ENCODE measurements at places on chromosomes 6 and 20.

GRCh38 chr6:118529756-118530155 is 18.3 kb upstream of the PLN start:
- no peak for DNase-seq

DNA sequence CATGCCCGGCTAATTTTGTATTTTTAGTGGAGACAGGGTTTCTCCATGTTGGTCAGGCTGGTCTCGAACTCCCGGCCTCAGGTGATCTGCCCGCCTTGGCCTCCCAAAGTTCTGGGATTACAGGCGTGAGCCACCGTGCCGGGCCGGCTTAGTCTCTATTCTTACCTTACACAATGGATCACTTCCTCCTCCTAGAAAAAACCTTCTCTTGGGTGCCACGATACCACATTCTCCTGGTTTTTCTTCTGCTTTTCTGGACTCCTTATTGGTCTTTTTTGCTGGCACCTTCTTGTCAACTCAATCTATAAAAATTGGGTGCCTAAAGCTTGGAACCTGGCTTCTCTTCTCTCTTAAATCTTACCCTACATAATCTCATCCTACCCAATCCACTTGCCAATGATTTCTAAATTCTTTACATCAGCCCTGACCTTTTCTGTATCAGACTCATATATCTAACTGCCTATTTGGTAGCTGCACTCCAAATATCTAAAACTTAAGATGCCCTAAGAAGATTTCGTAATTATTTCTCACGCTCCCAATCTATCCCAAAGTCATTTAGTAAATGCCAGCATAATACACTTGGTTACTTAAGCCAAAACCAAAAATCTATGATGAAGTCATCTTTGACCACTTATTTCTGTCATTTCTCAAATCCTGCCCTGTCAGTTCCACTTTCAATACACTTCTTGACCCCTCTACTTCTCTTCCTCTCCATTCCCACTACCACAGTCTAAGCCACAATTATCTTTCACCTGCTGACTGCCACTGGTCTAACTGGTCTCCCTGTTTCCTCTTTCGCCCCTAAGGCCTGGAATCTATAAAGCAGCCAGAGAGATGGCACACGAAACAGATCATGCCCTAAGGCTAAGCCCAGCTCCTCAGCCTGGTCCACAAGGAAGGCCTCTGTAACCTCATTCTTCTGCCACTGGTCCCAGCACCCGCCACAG is 43.2 kb downstream of the ELMO2 start:
- no peak for DNase-seq

DNA sequence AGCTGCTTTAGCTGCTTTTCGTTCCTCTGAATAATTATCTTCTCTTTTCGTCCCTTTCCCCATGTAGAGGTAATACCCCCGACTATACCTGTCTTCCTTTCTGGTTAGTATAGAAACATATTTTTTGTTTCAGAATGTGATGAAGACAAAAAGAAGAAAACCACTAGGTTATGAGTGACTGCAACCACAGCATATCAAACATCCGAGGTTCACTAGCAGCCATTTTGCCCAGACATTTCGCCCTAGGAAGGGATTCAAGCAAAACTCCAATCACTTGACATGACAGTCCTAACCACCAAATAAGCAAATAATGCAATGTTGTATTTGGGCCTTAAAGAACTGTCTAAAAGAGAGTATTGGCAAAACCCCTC is 9.4 kb downstream of the SNX5 start:
- DNase-seq: no peak

DNA sequence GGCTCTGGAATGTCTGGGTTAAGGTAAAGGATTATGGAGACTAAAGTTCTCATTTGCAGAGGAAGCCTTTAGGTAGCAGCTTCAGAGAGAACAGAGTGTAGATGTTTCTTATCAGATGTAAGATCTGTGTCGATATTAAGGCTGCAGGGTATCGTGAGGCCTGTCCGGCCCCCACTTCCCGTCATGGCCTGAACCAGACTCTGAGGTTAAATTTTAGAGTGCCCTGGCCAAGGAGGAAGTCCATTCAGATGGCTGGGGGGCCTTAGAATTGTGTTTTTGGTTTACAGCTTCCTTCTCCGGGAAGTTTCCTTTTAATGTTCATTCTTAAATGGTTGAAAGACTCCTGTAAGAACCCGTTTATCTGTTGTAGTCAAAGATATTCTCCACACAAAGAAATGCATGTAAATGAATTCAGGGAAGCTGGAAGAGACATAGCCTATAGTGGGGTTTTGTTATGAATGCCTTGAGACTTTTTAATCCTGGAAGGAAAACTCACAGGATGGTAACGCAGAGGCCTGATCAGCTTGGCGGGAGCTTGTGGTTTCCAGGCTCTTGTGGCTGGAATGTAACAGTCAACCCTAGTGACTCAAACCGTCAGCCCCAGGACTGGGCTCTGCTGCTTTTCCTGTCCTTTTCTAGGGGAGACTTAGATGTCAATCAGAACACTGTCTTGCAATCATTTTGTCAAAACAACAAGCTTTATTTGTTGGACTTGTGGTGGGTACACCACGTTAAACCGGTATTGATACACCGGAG is 34.7 kb downstream of the KIF25 start:
- no peak for DNase-seq

DNA sequence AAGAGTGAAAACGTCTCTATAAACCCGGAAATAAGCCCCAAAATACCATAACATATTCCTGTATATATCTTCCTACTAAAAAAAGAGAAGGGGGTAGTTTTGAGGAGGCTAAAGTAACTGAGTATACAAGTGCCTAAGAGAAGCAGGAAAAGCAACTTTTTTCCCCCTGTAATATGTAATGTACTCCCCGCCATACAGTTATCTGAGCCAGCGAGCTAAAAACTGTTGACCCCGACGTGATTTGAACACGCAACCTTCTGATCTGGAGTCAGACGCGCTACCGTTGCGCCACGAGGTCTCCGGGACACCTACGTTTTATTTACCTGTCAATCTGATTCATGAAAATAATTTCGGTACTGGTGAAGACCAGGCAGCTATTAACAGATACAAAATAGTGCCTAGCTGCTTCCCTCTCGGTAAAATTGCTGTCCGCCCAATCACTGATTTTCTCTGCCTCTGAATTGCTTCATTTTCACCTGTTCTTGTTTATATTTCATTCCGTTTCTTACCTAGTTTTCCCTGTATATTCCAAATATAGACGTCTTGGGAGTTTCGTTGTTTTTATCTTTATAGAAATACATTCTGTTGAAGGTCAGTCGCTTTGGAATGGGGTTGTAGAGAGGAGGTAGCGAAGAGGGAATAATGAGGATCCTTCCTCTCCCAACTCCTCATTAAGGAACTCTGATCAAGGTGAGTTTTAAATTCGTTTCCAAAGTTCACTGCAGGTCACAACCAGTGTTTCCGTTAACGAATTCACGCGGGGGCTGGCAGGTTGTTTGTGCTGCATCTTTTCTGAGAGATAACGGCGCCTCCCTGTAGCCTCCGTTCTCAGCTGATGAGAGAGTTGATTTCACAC is 33.6 kb upstream of the BTN3A2 start:
- DNase-seq: peak; percentile 39

DNA sequence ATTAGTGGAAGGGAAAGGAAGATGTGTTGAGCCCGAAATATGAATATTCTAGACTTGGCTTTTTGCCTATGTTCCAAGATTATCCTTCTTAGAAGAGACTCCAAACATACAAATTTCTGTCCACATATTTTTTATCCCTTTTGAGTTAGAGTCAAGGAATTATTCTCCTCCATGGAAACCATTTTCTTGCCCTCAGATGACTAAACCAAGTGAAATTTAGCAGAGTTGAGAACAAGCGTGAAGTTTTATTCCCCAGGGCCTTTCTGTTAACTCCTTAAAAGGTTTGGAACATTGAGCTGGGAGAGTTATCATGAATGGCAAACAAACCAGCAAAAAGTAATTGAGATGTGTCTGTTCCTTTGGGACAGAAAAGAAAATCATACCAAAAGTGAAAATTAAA is 286.1 kb upstream of the PLCB4 start:
- no peak for DNase-seq

DNA sequence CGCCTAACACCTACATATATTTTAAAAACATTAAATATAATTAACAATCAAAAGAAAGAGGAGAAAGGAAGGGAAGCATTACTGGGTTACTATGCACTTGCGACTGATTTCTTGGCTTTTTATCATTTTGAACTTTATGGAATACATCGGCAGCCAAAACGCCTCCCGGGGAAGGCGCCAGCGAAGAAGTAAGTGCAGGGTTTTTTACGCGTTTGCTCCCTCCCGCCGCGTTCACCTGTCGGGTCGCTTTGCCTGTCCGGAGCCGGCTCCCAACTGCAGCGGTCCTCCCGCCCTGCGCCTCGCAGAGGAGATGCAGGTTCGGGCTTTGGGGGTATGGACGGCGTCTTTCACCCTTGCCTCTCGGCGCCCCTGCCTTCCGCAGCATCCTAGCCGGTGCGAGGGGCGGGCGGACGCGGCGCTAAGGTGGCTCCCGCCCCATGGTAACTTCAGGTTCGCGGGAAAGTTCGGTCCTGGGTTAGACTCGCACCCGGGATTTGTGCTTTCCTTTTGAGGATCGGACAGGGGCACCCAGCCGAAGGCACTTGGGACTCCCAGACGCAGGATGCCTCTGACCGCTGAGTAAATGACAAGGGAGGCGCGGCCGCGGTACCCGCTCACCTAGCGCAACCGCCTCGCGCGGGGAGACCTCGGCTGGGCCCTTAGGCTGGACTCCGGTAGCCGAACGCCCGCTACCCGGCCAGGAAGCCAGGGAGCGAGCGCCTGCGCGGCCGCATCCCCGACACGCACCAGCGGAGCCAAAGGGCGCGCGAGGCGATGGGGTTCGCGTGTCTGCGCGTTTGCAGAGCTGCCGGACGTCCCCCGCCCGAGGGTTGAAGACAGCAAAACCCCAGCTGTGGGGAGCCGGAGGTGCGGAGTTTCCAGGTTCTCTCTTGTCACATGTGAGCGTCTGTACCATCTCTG is 891 bp downstream of the RSPO3 start:
- no peak for DNase-seq

DNA sequence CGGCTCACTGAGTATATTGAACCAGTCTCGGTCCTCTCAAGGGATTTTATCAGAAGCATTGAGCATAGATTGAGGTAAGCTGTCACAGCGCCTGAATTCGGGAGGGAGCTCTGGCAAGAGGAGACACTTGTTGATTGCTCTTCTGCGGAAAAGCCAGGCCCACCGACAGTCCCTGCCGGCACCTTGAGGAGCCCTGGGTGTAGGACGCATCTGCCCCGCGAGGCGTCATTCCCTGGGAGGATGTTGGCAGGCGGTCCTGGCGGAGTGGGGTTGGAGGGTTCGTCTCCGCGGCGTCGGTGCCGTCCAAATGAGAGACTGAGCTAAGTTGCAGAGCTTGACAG is 843 bp downstream of the FBXO9 start:
- peak; percentile 8 for DNase-seq

DNA sequence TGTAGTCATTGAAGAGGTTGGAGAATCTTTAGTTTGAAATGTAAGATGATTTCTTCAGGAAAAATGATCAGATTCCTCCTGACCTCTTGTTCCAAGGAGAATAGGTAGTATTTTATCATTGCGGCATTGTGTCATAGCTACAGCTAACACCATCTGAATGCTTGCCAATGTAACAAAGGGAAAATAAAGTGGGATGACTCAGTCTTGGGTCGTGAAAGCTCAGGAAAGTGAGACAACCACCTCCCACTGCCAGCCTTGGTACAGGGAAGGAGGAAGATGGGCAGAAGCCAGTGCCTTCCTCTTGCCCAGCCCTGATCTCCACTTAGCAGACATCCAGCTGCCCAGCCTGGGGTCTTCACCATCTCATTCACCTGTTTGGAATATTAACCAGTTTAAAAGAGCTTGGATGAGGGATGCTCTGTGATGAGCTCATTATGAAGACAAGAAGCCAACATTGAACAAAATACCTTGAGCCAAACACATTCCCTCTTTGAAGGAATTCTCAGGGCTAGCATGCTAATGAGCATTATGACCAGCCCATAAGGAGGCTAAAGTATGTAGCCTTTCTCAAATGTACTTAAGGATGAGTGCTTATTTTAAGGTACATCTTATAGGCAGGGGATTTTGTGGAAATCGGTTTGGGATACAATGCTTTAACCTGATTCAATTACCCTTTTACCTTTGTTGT is 40.0 kb upstream of the APCDD1L start:
- no peak for DNase-seq

DNA sequence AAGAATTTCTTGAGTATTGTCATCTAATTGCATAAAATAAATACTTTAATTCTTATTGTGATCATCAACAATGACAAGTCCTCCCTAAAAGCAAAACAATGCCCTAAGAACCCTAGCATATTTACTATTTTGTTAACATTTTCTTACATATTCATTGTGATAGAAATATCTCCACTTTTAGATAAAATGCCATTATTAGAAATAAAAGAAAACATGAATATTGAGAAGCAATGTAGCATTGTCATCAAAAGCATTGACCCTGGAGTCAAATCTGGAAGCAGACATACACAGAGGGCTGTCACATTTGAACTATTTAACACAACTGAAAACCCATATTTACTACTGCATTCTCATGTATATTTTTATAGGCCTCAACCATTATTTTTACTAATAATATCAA is 257.7 kb downstream of the SYNE1 start:
- no peak for DNase-seq

- no peak for DNase-seq
These were observed 104.6 kb upstream of the GLP1R start for GRCh38 chr6:38943964-38944363.
